ENCODE measurements at places on chromosomes 5 and 9.

DNA sequence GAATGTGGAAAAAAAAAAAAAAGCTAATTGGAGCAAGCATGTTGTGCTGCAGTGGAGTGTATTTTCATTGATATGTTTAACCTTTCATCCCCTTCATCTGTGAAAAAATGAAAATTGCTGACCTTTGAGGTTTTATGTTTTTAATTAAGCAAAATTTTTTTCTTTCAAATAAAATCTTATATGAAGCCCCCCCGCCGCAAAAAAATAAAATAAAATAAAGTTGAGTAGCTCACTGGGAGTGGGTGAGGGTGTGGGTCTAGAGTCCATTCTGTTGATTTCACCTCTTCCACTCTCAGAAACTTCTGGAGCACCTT lies 43.3 kb downstream of the TEK start:
- DNase-seq, result no peak

DNA sequence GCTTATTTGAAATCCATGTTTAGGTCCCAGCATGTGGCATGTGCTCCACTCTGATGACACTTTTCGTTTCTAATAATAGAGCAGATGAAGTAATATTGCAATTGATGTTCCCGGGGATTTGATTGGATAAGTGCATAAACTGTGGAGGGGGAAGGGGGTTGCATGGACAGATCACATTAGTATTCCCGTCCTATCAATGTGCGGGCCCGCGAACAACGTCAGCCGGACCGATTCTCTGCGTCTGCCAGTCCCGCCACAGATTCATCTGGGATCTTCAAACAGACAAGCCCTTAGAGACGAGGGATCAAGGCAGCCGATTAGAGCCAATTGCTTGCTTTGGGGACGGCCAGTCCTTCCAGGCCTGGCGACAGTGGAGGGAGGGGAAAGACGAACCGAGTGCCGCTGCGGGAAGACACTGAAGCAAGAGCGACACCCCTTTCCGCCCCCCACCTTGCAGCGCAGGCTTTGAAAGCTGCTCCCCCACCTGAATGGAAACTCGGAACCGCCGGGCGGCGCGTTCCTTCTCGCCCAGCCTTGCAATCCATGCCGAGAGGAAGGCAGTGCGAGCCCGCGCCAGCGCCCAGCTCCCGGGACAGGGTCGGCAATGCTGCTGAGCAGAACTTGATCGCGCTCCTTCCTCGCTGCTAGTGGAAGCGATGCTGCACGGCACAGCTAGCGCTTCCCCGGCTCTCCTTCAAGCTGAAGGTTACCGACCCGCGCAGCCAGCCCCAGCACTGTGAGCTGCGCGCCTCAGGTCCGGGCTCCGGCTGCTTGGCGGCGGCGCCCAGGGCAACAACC lies at the start of gene RGS7BP:
Gene RGS7BP, plus strand, starts transcription at position 247 of the 798 bp plus-strand sequence. CDS start 610 bp downstream, outside the sequence.
- no peak for DNase-seq

- no peak for DNase-seq
Observed at GRCh38 chr5:150780187-150780692, 1.7 kb downstream of the SMIM3 start.

DNA sequence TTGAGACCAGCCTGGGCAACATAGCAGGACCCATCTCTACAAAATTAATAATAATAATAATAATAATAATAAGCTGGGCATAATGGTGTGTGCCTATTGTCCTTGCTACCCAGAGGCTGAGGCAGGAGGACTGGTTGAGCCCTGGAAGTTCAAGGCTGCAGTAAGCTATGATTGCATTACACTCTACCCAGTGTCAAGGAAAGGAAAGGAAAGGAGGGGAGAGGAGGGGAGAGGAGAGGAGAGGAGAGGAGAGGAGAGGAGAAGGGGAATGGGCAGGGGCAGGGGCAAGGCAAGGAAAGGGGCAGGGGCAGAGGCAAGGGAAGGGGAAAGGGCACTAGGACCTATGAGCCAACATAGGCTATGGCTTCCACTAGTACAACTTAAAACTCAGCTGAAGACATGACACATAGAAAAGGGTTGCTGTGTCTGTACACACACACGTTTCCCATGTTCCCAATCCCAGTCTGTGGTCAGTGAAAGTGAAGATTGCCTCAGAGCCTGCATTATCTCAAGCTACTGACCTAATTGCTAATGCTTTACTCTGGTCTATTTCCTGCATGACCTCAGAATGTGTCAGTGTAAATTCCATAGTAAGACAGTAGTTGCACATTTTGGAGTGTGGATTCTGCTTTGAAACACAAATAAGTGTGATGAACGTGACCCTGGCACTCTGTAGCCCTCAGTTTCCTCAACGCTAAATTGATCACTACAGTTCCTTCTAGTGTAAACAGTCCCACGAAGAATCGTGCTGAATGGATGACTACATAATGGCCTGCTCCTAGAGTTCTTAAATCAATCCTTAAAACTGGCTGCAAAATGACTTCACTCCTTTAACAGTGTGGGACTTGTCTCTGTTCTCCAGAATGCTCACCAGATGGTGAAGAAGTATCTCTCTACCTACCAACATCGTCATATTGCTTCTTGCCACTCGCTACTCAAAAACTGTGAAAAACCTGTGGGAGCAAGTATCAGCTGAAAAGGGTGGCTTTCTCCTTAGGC lies 497.0 kb downstream of the RAB3C start:
- no peak for DNase-seq

DNA sequence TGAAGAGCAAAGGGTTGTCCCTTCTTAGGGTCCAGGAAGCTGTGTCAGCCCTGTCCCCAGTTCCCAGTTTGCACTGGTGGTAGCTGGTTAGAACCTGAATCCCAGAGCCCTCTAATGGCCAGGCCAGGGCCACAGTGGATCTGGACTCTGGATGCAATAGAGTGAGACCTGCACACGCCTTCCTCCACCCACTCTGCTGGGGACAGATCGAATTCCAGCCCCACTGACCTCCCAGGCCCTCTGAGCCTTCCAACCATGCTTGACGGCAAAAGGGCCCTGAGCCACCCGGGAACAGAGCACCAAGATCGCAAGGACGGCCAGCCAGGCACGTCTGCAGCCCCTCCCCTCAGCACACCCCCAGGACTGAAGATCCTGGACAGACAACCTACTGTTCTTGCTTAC lies 23.7 kb downstream of the NAIF1 start:
- no peak for DNase-seq

DNA sequence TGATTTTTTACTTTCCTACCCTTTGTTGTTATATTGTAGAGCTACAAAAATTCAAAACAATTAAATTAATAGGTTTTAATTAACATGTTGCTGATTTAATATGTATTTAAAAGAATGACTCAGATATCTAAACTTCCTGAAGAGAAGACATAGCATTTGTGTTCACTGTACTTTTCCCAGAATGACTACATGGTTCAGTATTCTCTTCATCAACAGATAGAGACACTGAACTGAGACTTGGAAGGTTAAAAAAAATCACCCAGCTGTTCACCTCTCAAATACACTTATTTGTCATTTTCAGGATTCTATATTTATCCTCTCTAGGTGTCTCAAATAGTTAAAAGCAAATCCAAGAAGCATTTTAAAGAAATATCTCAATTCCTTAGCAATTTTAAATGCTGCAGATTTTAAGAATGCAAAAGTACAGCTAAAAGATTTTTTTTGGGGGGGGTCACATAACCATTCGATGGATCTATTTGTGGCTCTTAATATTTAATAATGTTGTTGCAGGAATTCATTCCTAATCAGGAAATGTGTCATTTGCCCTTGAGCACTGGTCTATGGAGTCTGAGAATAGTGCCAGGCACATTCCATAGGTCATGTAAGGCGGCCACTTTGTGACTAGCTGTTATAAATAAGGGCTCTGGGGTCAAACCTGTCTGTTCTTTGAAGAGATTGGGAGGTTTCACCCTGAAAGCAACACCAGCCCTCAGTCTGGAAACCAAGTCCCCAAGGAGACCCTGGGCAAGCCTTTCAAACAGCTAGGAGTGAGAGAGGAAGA lies 463.1 kb downstream of the NR2F1-AS1 start:
- no peak for DNase-seq

DNA sequence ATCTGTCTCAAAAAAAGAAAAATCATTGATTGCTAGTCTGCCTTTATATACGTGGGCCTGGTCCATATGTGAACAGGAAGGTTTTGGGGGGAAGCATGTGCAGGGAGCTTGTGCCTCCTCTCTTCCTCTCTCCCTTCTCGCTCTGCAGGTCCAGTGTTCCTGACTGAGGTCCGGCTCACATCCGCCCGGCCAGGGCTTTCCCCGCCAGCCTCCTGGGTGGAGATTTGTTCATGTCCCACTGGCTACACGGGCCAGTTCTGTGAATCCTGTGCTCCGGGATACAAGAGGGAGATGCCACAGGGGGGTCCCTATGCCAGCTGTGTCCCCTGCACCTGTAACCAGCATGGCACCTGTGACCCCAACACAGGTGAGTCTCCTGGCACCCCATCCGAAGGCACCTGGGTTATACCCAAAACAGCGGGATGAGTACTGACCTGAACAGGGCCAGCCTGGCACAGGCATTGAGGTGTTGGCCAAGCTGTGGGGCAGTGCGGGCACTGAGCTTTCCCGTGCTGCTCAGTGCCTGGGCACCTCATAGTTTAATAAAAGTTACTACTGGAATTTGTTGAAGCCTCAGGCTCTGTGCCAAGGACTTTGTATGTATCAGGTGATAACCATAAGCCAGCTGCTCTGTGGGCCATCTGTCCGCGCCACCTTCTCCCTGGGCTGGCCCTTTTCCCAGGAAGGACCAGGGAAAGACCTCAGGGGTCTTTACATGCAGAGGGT lies 39.4 kb upstream of the AIF1L start:
- DNase-seq, result no peak

DNA sequence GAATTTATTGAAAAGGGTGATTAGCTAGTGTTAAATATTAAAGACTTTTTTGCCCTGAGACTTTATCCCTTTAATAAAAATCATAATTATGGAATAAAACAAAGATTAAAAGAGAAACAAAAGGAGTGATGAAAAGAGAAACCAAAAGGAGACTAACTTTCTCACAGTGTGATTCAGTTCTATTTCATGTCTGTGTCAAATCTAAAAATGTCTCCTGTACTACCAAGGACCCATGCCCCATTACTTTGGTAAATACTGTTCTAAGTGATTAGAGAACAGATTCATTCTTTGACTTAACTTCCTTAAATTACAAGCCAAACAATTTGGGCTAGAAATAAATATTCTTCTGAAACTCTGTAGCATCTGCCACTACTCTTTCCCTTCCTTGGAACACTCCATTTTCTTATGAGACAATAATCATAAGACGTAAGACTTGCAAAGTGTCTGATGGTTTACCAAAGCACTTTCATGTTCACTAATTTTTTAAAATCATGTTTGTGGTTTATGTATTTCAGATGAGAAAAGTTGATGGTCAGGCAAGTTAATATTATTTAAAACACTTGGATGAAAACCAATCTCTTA lies 319.0 kb downstream of the EBF1 start:
- no peak for DNase-seq

DNA sequence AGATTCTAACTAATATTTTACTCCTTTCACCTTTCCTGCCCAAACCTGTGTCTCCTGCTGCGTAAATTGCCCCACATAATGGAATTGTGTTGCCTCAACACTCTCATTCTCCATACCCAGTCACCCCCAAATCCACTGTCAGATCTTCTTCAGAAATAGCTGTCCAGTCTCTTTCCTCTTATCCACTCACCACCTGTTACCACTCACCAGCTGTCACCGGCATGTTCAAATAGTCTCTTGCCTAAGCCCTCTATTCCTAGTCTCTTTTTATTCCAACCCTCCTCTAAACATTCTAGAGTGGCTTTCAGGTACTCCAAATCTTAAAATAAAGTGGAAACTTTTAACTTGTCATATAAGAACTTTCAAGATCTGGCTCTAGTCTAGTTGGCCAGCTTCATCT lies 262.0 kb upstream of the FBXL7 start:
- no peak for DNase-seq

DNA sequence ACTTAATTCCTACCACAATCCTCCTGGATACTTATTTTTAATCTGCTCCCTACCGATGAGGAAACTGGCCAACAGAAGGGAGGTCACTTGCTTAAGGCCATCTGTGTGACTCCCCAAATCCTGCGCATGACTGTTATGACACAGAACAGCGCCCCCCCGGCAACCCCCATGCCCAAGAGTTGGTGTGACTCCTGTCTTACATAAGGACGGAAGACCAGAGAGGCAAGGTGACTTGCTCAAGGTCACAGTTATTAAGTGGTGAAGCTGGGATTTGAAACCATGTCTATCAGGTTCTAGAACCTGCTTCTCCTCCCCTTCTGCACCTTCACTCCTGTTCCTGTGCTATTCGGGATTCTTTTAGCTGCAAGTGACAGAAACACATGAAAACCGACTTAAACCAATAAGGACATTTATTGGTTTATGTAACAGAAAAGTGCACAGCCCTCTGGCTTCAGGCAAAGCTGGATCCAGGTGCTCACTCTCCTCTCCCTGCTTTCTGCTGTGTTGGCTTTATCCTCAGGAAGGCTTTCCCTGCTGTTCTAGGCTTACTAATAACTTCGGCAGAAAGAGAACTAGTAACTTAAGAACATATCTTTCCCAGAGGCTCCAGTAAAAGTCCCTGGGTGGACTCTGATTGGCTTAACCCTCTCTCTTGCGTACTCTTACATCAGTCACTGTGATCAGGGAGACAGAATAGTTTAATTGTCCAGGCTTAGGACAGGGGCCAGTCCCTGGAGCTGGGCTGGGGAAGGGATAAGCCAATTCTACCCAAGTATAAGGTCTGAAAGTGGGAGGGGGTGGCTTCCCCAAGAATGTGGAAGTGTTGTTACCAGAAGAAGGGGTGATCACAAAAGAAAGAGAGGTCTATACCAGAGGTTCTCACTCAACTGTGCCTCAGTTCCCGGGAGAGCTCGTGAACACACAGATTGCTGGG lies 43.7 kb downstream of the FGF18 start:
- no peak for DNase-seq

- no peak for DNase-seq
Observed at GRCh38 chr5:160938532-160938931, 86.5 kb upstream of the ATP10B start.

GRCh38 chr5:150613991-150614660 lies 26.3 kb upstream of the SYNPO start:
- no peak for DNase-seq

DNA sequence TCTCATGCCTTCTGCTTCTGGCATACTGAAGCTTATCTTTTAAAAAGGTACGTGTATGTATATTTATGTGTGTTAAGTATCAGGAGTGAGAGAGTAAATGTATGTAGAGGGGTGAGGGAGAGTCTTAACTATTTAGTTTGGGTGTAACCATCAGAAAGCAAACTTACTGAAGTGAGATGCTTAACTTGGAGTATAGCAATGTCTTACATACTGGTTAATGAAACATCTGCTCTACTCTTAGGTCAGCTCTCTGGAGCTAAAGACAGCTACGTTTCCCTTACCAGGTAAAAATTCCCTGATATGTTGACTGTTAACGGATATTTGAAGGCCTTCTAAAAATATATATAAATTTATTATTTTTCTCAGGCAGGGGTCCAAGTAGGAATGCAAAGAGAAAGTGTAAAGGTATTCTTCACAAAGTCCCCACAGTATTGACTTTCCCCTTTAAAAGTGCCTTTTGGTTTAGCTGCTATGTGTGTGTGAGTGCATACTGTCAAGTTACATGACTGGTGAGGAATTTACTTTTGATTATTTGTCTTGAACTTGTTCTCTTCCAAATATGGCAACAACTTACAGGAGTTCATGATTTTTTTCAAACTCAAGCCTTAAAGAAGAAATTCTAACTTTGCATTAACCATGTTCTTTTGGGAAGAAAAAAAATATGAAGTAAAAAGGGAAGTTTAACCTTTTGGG lies 12.3 kb upstream of the C5orf24 start:
- DNase-seq, result no peak

All from GM18507 (cell line).